ENCODE measurements at places on chromosomes 13 and 19.

- peak; percentile 98 for DNase-seq
Observed at GRCh38 chr19:7919610-7920518, at the start of gene SNAPC2. Gene SNAPC2, plus strand, starts transcription at chr19:7920338. Its CDS starts 29 bp downstream, at chr19:7920367.

DNA sequence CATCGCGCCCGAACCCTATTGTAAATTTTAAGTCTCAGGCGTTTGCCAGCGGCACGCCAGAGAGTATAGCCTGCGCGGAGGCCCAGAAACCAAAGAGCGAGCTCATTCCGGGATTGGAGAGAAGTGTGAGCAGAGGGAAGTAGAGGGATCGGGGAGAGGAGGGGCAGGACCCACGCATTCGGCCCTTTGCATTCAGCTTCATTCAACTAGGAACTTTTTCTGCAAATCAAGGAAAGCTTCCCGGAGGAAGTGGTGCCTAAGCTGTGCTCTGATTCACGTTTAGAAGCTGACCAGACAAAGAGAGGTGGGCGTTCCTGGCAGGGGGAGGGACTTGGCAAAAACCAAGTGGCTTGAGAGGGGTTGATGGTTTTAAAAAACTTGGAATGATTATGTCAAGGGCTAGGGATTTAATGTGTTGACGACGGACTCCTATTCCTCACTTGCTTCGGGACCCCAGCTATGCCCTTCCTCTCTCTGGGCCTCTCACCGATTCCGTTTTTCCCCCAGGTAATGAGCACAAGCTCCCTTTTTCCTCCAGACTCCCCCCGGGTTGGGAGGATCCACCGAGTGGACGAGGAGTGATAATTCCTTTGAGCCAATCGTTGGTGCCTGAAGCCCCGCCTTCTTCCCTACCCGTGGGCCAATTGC lies 811 bp upstream of the PRMT1 start:
- peak; percentile 97 for DNase-seq

DNA sequence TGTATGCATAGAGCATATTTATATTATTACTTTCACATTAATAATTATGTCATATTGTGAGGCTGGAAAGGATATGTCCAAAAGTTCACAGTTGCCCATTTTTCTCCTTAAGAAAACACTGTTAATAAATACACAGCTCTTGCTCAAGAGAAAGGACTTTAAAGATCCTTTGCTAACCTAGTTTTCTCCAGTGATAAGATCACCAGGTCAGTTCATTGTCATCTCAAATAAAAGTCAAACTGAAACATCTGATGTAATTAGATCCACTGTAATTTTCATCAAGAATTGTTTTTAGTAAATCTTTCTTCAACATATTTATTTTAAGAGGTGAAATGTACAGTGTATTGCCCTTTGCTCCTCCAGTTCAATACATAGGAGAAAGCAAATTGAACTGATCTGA lies 82.8 kb upstream of the KLHL1 start:
- DNase-seq, result no peak

DNA sequence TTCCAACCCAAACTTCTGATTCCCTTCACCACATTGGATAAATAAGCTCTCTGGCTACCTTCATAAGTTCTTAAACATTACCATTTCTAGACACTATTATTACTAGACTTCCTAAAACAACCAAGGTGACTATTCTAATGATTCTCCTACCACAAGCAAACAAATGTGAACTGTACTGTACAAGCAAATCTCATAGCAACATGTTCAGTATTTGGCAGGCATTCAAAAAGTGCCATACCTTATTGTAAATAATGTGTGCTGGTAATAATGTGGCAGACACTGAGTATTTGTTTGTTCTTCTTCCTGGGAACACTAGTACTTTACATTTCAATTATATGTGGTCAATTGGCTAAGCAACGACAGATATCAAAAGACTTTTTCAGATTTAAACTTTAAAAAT lies 986.0 kb upstream of the SPRY2 start:
- DNase-seq, result no peak

GRCh38 chr13:19634256-19634740 lies 839 bp downstream of the MPHOSPH8 start:
- no peak for DNase-seq

- no peak for DNase-seq
Observed at GRCh38 chr13:26957182-26957581, 196.6 kb upstream of the GPR12 start.

GRCh38 chr13:73675821-73676220 lies 458.4 kb downstream of the KLF12 start:
- DNase-seq, result no peak

GRCh38 chr19:12202250-12202649 lies 39.4 kb downstream of the ZNF136 start:
- DNase-seq, result no peak

DNA sequence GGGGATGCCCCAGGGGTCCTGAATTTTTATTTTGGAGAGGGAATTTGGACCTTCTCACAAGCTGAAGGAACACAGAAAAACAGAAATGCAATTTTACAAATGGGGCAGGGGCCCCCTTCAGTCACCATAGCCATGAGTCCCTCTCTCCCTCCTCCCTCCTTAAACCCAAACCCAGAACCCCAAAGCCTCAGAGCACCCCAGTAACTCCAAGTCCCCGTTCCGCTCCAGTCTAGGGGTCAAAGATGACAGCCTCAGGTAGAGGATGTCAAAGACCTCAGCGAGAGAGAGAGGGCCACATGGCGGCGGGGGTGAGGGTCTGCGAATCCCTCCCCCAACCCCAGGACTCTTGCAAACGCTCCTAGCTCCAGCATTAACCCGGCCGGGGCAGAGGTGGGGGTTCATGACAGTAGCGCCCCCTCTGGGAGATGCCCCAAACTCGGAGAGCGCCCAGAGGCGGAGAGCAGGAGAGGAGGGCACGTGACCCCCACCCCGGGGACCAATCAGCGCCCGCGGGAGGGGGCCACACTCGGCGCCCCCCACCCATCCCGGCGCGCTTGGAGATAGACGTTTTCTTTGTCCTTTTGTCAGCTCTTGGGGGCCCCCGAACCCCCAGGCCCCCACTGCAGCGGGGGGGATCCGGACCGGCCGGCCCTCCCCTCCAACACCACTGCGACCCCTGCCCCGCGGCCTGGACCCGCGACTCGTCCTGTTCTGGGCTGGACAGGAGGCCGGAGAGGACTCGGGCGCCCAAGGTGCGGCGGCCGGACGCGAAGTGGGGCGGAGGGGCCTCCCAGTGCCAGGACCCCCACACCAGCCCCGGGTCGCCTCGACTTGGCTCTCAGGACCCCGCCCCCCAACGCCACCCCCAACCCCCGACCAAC lies 20.8 kb upstream of the SEMA6B start:
- no peak for DNase-seq

- no peak for DNase-seq
Observed at GRCh38 chr19:17398902-17399527, 5.0 kb upstream of the CCDC194 start.

DNA sequence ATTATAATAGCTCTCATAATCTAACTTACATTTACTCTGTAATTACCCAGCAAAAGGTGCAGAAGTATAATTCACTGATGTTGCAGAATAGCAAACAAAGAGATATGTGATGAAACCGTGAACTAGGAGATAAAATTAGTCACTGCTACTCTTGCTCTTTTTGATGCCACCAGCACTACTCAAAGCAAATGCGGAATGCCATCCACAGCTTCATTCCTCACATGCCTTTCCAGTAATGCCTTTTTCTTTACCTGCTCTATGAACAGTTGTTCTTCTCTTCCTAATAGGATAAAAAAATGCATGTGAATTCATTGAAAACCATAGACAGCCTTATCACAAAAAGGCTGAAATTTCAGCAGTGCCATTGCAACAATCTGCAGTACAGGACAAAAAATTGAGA lies 1129.5 kb downstream of the DIAPH3 start:
- no peak for DNase-seq

GRCh38 chr13:111542530-111543341 lies 222.3 kb downstream of the TEX29 start:
- DNase-seq, result no peak

DNA sequence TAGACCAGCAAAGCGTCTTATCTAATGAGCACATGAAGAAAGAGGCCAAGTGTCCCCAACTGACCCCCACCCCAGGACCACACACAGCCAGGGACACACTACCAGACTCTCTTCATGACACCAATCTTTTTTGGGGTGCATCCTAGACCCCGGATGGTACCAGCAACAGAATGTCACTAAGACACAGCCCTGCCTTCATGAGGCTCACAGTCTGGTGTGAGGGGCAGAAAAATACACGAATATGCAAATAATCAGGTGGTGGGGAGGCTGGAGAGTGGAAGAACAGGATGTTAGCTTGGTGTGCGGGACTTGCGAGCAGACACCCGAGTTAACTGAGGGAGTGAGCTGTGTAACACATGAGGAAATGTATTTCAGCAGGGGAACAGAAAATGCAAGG lies 17.5 kb downstream of the AKT2 start:
- DNase-seq, result no peak

GRCh38 chr19:35545855-35546381 lies 492 bp downstream of the TMEM147 start:
- peak; percentile 70 for DNase-seq

Data from sigmoid colon (tissue), 7 donors.